ENCODE measurements at places on chromosomes 3 and 15.

GRCh38 chr15:66907826-66908743, 157.3 kb upstream of the SMAD3 start:
- DNase-seq, result no peak

- no peak for DNase-seq
Measured at GRCh38 chr3:48623851-48624547, 2.4 kb upstream of the TMEM89 start.

DNA sequence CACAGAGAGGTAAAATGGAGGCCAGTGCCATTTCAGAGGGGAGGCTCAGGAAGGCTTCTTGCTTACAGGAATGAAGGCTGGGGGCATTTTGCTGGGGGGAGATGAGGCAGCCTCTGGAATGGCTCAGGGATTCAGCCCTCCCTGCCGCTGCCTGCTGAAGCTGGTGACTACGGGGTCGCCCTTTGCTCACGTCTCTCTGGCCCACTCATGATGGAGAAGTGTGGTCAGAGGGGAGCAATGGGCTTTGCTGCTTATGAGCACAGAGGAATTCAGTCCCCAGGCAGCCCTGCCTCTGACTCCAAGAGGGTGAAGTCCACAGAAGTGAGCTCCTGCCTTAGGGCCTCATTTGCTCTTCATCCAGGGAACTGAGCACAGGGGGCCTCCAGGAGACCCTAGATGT, 39.9 kb downstream of the MESD start:
- no peak for DNase-seq

- no peak for DNase-seq
Measured at GRCh38 chr15:93288728-93289294, 199.8 kb upstream of the RGMA start.

DNA sequence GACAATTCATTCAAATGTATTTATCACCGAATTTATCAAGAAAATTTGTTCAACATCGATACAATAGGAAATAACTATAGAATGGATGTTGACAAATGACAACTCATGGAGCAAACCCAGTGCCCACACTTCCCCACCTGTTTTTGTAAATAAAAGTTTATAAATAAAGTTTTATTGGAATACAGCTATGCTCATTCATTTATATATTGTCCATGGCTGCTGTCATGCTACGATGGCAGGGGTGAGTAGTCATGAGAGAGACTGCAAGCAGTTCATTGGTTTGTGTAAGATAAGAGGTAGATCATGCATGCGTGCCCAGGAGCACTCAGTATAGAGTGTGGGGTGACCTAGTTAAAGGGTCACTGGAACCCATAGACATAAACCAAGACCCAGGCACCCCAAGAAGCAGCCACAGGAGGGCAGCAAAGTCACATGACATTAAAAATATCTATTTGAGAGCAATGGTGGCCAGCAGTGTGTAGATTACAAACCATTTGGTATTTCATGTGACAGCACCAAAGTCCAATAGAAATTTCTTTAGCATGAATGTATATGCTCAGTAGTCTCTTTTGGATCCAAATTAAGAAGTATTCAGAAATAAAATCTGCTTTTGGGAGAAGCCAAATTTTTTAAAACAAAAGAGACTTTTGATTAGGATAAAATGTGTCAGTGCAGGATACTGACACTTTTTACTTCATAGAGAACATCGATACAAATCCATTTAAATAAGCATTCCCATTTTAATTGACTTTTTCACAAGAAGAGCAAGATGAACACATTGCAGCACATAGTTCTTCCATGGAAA, 794.8 kb downstream of the MCTP2 start:
- DNase-seq, result no peak

DNA sequence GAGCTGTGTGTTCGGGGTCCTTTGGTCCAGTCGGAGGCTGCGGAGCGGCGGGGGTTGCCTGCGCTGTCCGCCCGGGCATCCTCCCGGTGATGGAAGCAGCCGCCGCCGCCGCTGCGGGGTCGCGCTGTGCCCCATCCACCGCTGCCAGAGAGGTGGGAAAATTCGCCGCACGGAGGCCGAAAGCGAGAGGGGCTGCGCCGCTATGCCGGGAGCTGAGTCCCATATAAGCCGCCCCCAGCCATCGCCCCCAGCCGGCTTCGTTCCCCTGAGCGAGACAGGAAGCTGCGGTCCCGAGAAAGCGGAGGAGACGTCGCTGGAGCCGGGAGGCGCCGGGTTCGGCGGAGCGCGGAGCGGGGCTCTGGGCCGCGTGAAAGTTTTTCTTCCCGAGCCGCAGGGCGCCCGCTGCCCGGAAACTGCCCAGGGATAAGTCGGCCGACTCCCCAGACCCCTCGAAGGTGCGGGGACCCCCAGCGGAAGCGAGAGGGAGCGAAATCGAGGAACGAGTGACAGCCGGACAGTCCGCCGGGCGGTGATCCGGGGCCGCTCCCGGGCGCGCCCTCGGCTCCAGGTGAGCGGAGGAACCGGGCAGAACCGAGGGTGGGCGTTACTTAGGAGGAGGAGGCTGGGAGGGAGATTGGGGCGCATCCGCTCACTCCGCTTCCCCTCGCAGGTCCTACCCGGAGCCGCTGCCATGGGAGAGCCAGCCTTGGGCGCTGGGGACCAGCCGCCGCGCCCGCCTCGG, 574 bp downstream of the CHST2 start:
- no peak for DNase-seq

GRCh38 chr3:197002701-197003454, 26.7 kb downstream of the MELTF start:
- no peak for DNase-seq

GRCh38 chr3:37347941-37348340, 173.6 kb upstream of the LRRFIP2 start:
- no peak for DNase-seq

GRCh38 chr3:119810018-119810435, 28.1 kb downstream of the NR1I2 start:
- DNase-seq, result no peak

DNA sequence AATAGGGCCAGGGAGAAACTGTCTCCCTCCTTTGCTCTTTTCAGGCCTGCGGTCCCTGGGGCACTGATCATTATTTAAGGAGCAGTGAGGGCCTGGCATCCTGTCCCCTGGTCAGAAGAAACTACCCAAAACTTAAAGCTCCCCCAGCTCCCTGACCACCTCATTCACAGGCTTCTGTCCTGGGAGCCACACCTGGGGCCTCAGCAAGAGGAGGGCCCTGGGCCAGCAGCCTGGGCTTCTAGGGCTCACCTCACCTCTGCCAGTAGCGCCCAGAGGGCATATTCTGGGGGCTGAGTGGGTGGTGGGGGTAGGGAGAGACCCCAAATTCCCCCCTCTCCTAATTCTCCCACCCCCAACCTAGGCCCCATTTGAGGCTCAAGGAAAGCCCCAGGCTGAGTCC, 4.7 kb upstream of the GRM2 start:
- DNase-seq, result no peak

DNA sequence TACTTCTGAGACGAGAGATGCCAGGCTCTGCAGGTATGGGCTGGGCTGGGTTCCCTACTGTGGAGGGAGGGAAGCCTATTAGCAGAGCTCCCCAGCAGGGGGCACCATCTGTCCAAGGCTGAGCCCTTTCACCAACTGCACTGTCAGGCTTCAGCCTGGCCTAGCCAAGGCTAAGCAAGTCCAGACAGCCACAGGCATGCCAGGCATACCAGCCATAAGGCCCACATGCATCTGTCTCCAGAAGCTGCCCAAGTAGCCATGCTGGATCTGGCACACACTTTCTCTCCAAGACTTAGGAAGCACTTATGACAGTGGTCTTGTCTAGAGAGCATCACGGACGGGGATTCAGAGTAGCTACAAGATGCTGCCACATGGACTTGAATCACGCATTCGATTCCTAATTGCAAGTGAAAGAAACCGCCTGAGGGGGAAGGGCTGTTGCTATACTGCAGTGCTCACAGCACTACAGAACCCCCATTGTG, 28.3 kb downstream of the RUVBL1 start:
- peak; percentile 82 for DNase-seq

DNA sequence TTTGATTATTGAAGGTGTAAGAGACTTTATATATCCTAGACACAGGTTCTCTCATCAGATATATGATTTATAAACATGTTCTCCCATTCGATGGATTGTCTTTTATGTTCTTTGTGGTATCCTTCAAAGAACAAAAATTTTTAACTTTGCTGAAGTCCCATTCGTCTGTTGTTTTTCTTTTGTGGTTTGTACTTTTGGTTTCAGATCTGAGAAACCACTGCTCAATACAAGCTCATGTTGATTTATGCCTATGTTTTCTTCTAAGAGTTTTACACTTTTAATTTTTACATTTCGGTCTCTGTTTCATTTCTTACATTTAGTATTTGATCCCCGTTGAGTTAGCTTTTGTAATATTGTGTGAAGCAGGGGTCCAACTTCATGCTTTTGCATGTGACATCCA, 103.3 kb upstream of the SPRED1 start:
- DNase-seq, result no peak

DNA sequence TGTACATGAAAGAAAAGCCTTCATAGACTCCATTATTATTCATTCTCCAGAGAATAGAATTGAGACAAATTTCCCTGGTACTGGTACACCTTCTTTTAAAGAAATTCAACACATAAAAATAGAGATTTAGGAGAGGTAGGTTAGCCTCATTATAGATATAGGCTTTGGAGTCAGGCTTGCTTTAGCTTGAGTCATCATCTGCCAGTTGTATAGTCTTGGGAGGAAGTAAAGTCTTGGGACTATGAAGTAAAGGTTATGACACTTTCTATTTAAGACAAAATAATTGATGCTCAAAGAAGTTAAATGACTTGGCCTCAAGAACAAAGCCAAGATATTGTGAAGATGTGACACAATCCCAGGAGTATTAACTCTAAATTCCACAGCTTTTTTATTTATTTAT, 4.3 kb downstream of the HRG start:
- no peak for DNase-seq

- no peak for DNase-seq
Measured at GRCh38 chr3:165805946-165806561, 31.2 kb downstream of the BCHE start.

DNA sequence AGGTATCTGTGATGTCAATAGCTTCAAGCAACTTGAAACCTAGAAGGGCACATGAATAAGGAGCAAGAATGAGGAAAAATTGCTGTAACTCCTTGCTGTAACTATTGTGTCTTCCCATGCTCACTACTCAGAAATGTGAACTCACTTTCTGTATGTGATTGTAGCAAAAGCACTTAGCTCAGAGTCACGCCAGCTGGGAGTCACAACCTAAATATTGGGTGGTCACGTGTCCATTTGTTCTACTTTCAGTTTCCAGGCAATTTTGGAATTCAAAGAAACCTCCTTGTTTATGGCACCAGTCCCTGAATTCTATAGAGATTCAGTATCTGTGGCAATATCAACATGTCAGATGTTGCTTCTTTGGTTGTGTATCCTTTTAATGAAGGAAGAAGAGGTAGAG, 241.6 kb upstream of the AZI2 start:
- DNase-seq, result no peak

DNA sequence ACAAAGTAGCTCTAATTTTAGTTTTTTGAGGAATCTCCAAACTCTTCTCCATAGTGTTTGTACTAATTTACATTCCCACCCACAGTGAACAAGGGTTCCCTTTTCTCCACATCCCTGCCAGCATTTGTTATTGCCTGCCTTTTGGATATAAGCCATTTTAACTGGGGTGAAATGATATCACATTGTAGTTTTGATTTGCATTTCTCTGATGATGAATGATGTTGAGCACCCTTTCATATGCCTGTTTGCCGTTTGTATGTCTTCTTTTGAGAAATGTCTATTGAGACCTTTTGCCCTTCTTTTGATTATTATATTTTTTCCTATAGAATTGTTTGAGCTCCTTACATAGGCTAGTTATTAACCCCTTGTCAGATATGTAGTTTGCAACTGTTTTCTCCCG, 239.9 kb upstream of the TPM1 start:
- no peak for DNase-seq

DNA sequence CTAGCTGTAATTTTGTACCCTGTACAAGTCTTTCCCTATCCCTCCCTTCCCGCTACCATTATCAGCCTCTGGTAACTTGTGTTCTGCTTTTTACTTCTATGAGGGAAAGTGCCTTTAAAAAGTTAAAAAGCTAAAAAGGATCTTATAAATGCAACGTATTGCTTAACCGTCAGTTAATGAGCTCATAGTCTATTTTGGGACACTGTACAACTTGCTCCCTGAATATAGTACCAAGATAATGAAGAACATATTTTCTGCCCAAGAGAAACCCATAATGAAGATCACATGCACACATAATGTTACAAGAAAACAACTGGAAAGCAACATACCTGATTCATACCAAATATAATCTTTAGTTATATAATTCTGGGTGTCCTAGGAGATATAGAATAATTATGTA, 22.6 kb downstream of the ZIC1 start:
- no peak for DNase-seq

DNA sequence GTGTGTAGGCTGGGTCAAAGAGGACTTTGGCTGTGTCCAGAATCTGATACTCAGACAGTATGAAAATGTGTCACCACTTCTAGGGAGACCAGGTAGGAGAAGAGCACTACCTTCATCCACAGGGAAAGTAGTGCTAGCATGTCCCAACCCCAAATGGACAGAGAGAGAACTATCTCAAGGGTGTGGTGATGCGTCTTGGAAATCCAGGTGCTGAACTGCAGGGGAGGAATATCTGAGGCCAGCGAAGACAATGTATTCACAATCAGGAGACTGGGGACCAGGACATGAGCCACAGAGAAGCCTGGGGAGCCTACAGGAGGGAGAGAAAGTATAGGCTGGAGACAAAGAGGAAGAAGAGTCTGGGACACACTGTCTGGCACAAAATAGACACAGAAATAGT, 152.0 kb upstream of the WNT5A start:
- DNase-seq, result no peak

GRCh38 chr3:63395960-63396359, 117.9 kb downstream of the SYNPR start:
- no peak for DNase-seq

DNA sequence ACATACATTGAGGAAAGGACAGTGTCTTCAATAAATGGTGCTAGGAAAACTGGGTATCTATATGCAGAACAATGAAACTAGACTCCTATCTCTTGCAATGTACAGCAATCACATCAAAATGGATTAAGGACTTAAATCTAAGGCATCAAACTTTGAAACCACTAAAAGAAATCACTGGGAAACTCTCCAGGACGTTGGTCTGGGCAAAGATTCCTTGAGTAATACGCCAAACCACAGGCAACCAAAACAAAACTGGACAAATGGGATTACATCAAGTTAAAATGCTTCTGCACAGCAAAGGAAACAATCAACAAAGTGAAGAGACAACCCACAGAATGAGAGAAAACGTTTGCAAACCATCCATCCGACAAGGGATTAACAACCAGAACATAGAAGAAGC, 14.5 kb downstream of the LAMP3 start:
- peak; percentile 24 for DNase-seq

GRCh38 chr3:37605572-37606153, 256.0 kb upstream of the CTDSPL start:
- DNase-seq, result no peak

Data from AG04449 (cell line).